ENCODE measurements at places on chromosomes 3 and 15. TPM values are rescaled to one million over a fixed set of nuclear protein-coding genes. Genes with fewer than 3 reads are reported as not detected.

The ISL2 gene
- 6.6 TPM for total RNA-seq

The EHHADH gene
- total RNA-seq: 3.8 TPM

The GPR27 gene
- total RNA-seq: 5.1 TPM

The C3orf20 gene
- not detected for total RNA-seq

The FGF12 gene
- 7.2 TPM for total RNA-seq

The LDHAL6B gene
- not detected for total RNA-seq

The LOXL1 gene
- total RNA-seq: 18.9 TPM

The MAP2K5 gene
- total RNA-seq: 11.6 TPM

The KIF23 gene
- total RNA-seq: 19.5 TPM

The GRK7 gene
- not detected for total RNA-seq

The TMEM158 gene
- total RNA-seq: 2.4 TPM

The BTLA gene
- total RNA-seq: 0.10 TPM

The MYNN gene
- 31.6 TPM for total RNA-seq

The HEG1 gene
- 67.7 TPM for total RNA-seq

The PXYLP1 gene
- total RNA-seq: 20.7 TPM

The TERC gene
- 179 TPM for total RNA-seq

The CATSPER2 gene
- 0.51 TPM for total RNA-seq

The CELF6 gene
- 1.3 TPM for total RNA-seq

The ACAP2 gene
- total RNA-seq: 78.6 TPM

The ESYT3 gene
- total RNA-seq: 5.8 TPM

The KLHL40 gene
- total RNA-seq: 159 TPM

The KAT2B gene
- 32.3 TPM for total RNA-seq

The IGSF10 gene
- 15.3 TPM for total RNA-seq

The GAP43 gene
- total RNA-seq: 4.7 TPM

The C3orf85 gene
- not detected for total RNA-seq

The TF gene
- 26.7 TPM for total RNA-seq

The ZBTB47 gene
- total RNA-seq: 41.5 TPM

The GOLGA6A gene
- not detected for total RNA-seq

The EEF1AKMT4 gene
- total RNA-seq: 0.62 TPM

The CPNE4 gene
- 1.5 TPM for total RNA-seq

The SAMD7 gene
- total RNA-seq: not detected

The WDR49 gene
- total RNA-seq: 2.2 TPM

The FBXW12 gene
- not detected for total RNA-seq

The GNAT1 gene
- not detected for total RNA-seq

The RTP1 gene
- total RNA-seq: 1.0 TPM

The ALPK3 gene
- 64.6 TPM for total RNA-seq

The UBE2Q2 gene
- total RNA-seq: 51.0 TPM

The ZKSCAN7 gene
- 9.1 TPM for total RNA-seq

The MASP1 gene
- total RNA-seq: 12.0 TPM

The SNTN gene
- not detected for total RNA-seq

The LRRK1 gene
- total RNA-seq: 14.2 TPM

The CPLX3 gene
- total RNA-seq: not detected

The RTP4 gene
- not detected for total RNA-seq

Data from tongue (tissue), 3 donors.